ENCODE measurements at places on chromosomes 12 and 14.

GRCh38 chr12:31230004-31230403, 95.9 kb downstream of the SINHCAF start:
- no peak for DNase-seq

GRCh38 chr12:94182986-94183707, 34.8 kb downstream of the PLXNC1 start:
- no peak for DNase-seq

DNA sequence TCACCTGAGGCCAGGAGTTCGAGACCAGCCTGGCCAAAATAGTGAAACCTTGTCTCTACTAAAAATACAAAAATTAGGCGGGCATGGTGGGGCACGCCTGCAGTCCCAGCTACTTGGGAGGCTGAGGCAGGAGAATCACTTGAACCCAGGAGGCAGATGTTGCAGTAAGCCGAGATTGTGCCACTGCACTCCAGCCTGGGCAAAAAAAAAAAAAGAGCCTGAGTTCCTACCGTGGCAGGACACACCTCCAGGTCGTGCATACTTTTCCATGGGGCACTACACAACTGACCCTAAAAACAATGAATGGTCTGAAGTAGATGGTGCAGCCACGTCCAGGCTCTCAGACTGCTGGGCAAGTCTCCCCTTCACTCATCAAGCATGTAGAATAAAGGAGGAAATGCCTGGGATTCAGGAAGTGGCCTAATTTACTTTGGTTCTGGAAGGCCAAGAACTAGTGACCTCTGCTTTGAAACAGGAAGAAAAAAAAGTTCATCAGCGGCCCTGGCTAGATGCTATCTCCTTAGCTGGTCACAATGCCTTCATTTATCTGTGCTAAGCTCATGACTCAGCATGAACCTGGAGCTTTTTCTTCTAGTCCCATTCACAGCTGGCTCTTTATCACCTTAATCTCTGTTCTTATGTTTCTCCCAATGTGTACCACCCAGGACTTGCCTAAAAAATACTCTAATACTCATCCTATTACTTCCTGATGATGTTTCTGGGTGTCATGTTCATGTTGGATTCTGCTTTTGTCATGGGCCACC, 55.8 kb upstream of the OR6J1 start:
- no peak for DNase-seq

- DNase-seq = no peak
Observed at GRCh38 chr12:12979731-12980259, 20.3 kb downstream of the HEBP1 start.

GRCh38 chr12:39102474-39103209, 197.3 kb upstream of the CPNE8 start:
- DNase-seq = peak; percentile 84

DNA sequence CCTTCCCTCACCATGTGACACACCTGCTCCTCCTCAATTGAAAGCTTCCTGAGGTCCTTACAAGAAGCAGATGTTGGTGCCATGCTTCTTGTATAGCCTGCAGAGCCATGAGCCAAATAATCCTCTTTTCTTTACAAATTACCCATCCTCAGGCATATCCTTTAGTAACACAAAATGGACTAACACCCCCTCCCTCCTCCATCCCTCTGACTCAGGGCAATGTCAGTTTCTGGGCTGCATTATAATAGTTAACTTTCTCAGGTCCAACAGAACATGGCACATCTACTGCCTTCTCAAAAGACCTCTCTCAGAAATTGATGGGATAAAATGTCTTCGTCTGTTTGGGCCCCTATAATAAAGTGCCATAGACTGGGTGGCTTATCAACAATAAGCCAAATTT, 287.0 kb downstream of the DPF3 start:
- no peak for DNase-seq

DNA sequence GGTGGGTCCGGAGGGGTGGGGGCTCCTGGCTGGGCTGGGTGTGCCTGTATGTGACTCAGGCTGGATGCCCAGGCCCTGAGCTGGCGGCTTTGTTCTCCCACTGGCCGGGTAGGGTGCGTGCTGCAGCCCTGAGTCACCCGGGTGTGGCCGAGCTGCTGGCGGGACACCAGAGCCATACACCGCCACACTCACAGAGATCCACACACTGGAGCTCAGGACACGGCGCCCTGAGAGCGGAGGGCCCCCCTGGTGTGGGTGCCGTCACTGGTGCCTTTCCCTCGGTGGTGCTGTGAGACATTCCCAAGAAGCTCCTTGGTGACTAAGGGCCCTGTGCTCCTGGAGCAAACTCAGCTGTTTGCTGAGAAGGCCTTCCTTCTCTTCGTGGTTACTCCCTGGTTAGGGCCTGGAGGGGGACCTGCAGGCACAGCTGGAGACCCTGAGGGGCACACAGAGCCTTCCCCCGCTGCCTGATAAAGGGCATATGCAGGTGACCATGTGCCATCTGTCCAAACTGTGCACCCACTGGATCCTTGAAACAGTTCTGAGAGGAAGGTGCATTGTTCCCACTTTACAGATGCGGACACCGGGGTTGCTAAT, 44.3 kb downstream of the KRT80 start:
- DNase-seq = peak; percentile 39

- no peak for DNase-seq
Observed at GRCh38 chr12:12804011-12804410, 9.1 kb upstream of the DDX47 start.

DNA sequence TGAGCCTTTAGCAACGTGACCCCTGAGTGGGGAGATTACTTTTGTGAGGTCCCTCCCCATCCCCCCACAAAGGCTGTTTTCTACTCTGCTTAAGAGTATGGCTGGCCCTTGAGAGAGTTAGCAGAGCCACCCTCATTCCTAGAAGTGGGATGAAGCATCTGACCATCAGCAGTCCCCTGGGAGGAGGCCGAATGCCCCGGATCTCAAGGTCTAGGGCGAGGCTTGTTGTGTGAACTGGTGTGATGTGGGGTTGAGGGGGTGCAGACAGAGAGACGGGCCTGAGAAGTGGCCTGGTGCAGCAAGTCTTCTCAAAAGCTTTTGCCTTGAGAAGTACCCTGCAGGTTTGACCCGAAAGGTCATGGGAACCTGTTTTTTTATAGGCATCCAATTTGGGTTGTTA, 153.0 kb upstream of the FKBP4 start:
- no peak for DNase-seq

DNA sequence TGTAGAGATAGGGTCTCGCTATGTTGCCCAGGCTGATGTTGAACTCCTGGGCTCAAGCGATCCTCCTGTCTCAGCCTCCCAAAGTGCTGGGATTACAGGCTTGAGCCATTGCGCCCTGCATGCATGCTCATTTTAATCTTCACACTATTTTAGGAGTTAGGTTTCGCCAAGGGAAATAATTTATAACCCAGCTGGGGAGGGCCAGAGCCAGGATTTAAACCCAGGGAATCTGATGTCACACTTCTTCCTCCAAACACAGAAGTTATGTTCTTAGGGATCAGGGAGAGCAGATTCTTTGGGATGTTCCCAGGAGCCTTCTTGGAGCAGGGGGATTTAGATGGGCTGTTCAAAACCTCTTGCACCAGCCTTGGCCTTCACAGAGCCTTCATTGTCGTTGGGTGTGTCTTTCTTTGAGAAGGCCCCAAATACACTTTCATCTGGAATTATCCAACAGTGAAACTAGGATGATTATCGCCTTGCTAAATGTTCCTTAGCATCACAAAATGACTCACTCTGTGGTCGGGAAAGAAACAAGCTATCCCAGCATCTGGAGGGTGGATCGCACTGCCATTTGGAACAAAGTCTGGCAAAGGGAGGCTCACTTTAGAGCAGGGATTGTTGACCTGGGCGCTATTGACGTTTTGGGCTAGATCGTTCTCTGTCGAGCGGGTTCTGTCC, 8.2 kb upstream of the PPP1CC start:
- DNase-seq = no peak

GRCh38 chr14:63039866-63040265, 5.4 kb downstream of the KCNH5 start:
- no peak for DNase-seq

GRCh38 chr14:64185184-64185583, 109.0 kb downstream of the ESR2 start:
- no peak for DNase-seq

DNA sequence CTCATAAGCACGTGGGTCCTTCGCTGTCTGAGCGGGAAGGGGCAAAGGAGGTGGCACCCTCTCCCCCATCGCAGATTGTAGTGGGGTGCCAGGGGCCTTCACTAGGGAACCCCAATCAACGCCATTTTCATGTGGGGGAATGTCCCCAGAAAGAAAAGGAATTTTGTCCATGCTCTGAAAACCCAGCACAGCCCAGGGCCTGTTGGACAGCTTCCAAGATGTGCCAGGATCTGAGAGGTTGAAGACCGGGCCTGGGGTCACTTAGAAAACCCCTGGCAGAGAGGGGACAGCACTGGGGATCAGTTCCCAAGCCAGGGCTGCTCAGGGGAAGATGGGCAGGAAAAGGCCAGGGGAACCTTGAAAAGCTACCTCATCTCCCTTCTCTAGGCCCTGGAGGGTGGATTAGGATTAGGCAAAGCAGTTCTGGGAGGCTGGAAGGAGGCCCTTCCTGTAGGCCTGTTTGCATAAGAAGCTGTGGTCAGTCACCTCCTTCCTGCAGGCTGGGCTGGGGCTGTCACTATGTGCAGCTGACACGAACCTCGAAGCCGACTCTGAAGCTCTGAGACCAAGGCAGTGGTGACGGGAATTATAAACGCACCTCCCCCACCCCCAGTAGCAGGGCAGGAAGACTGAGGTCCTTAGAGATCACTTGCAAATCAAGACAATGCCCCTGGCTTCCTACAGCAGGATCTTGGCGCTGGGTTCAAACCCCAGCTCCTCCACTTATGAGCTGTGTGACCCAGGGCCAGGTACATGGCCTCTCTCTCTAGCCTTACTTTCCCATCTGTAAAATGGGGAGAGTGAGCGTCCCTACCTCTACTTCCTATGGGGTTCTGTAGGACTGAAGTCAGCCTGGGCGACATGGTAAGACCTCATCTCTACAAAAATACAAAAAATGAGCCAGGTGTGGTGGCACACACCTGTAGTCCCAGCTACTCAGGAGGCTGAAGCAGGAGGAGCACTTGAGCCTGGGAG, 29.0 kb downstream of the TESC start:
- peak; percentile 27 for DNase-seq

DNA sequence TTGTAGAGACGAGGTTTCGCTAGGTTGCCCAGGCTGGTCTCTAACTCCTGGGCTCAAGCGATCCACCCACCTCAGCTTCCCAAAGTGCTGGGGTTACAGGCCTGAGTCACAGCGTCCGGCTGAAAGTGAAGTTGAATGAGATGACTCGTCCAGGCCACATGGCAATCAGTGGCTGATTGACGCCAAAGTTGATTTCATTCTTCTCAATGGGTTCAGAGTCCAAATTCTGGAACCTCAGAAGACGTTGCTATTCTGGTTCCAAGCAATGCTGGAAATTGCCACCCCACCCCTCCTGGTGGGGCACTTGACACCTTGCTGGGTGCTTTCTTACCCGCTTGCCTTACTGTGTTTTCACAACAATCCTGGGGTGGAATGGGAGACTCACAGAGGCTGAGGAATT, 14.9 kb downstream of the ABCB9 start:
- peak; percentile 64 for DNase-seq

DNA sequence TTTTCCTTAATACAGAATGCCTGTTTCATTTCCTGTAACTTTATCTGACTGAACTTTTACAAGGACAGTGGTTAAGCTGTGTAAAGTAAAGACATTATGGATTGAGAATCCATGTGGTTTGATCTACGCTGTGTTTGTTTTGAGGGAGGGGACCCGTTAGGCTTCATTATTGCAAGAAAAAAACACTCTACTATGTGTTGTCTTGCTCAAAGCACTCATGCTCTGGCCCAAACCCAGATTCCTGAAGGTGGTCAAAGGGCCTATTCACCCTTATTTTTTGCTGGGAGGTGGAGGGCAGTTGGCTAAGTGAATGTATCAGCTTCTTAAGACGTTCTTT, 11.9 kb downstream of the RNF10 start:
- no peak for DNase-seq

DNA sequence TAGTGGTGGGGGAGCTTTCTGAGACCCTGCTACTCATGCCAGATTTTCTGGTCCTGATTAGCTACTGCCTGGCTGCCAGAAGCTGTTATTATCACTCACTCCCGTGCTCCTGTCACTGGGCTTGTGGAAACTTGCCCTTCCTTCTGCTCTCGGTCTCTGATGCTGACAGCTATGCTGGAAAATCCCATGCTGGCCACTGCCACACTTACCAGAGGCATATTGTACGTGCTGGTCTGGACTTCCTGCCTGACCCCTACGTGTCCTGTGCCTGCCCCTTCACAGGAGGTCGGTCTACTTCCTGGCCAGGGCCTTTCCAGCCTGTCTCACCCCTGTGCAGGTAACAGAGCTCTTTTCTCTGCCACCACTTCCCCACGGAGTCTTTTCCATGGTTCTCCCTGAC, 149.4 kb upstream of the PLEKHG7 start:
- DNase-seq = no peak

DNA sequence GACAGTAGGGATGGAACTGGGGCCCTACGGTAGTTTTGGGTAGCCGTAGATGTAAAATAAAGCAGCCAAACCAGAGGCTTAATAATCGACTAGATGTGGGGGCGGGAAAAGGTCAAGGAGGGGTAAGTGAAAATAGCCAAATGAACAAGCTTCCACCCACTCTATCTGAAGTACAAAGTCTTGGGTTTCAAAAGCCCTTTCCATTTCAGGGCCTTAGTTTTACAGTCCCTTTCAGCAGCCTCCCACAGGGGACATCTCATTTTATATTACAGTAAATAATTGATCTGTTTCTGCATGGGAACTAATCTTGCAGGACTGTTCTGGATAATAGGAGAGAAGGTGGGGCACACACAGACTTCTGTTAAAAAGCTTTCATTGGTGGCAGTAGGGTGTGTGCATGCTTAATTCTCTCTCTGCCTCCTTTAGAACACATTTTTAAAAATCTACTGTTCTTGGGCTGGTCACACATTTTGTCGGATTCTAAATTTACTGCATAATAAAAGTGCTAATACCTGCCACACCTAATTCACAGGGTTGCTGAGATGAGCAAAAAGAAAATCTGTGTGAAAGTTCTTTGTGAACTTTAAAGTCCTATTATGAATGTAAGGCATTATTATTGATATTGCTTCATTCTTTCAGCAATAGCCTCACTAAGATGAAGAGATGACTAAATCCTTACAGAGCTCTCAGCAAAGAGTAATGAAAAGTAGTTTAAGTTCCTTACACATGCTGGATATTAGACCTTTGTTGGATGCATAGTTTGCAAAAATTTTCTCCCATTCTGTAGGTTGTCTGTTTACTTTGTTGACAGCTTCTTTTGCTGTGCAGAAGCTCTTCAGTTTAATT, 104.6 kb downstream of the ITPR2 start:
- no peak for DNase-seq

GRCh38 chr12:109731806-109732205, 18.2 kb downstream of the FAM222A start:
- no peak for DNase-seq
